ENCODE measurements at places on chromosomes 7 and 10.

DNA sequence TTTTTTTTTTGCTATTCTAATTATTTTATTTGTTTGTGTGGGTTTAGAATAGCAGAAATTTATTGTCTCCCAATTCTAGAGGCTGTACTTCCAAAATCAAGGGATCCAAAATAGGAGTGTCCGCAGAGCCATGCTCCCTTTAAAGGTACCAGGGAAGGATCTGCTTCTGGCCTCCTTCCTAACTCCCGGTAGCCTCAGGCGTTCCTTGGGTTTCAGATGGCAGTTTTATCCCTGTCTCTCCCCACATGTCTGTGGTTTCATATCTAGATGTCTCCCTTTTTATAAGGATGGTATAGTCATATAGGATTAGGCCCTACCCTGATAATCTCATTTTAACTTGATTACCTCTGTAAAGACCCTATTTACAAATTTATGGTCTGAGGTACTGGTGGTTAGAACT is 48.4 kb downstream of the BMPR1A start:
- no peak for DNase-seq

DNA sequence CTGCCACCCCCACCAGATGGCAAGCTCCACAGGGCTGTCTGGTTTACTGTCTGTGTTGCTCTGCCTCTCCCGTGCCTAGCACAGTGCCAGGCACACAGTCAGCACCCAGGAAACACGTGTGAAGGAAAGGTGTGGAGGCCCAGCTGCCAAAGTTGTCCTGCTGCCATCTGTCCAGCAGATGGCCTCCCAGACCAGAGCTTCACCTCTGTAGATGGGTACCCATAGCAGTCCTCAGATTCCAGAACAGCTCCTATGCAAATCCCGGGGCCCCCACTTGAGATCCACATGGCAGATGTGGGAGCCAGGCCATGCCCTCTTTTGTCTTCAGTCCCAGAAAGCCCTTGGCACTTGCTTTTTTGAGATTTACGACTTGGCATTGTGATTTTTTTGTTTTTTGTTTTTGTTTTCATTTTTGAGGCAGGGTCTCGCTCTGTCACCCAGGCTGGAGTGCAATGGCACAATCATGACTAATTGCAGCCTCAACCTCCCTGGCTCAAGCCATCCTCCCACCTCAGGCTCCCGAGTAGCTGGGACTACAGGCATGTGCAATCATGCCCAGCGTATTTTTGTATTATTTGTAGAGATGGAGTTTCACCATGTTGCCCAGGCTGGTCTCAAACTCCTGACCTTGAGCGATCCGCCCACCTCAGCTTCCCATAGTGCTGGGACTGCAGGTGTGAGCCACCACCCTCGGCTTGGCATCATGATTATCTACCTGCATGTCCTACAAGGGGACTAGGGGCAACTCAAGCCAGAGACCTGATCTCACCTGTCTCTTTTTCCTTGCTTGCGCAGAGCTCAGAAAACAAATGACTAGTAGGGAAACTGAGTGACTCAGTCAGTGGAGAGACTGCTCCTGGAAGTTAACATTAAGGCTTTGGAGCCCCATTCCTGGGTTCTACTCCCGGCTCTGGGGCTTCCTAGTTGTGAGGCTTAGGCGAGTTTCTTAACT is 16.9 kb upstream of the PALD1 start:
- DNase-seq, result peak; percentile 71

GRCh38 chr10:6297951-6298381 is 95.2 kb downstream of the PFKFB3 start:
- no peak for DNase-seq

DNA sequence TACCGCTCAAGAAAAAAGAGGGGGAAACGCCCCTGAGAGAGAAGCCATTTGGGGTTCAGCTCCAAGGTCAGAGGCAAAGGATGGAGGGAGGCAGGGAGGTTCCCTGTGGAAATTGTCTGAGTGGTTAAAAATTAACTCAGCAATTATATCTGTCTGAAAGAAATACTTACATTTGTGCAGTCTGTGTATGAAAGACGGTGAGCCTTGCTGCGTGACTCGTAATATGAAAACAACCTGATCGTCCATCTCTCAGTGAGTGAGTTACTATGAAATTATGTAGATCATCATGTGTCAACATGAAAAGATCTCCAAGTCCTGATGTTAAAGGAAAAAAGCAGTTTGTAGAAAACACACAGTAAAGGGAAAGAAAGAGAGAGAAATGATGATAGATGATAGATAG is 67.2 kb upstream of the FAM204A start:
- no peak for DNase-seq

GRCh38 chr7:155802291-155802690 is 10.0 kb downstream of the SHH start:
- DNase-seq, result no peak

GRCh38 chr10:77801474-77802161 is 124.9 kb downstream of the DLG5 start:
- DNase-seq, result no peak

GRCh38 chr7:37290731-37291130 is 157.9 kb downstream of the ELMO1 start:
- no peak for DNase-seq

- peak; percentile 38 for DNase-seq
These were observed 96.9 kb downstream of the SORBS1 start for GRCh38 chr10:95464280-95464679.

DNA sequence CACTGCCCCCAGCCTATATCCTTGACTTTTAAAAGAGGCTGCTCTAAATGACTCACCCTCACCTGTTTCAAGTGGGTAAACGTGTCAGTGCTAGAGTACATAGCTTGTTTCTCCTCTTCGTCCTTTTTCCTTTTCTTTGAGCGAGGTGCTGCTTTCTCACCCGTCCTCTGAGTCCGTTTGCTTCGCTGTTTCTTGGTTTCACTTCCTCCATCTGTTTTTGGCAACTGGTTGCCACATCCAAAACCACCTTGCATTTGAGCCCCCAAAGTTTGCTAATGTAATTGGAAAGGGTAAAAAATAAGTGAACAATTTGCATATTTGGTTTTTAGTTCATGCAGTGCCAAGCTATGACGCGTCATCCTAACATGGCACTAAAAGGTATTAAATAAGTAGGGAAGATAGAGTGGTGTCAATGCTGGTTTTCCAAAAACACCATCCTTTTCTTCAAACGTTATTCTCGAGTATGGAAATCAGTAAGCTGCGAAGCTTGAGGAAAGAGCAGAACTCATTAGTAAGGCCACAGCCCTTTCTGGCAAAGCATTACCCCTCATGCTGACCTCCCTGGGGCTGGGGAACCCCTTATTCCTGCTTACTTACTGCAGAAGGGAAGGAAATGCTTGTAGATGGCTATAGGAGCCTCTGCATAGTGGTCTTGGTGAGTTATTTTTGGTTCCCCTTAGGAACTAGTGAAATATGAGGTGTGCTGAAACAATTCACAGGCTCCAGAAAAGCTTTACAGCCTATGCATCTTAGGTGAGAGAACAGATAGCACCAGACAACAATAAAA is 133.5 kb downstream of the GALNT11 start:
- no peak for DNase-seq

GRCh38 chr7:18265611-18266281 is 229.8 kb upstream of the HDAC9 start:
- DNase-seq, result no peak

DNA sequence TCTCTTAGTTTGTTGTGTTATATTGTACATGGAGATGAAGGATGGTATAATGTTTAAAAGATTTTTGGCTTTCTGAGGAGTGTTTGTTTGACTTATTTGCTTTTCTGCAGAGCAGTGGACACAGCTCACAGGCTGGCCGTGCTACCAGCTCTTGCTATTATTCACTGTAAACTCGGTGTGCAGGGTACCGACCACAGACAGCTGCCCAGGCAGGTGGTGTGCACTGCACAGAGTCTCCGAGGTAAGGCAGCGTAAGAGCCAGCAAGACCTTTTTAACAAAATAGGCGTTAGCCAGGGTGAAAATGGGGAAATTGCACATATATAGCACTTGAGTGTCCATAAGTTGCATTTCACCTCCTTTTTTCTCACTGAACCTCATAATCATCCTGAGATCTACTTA is 438.0 kb downstream of the CNTNAP2 start:
- no peak for DNase-seq

DNA sequence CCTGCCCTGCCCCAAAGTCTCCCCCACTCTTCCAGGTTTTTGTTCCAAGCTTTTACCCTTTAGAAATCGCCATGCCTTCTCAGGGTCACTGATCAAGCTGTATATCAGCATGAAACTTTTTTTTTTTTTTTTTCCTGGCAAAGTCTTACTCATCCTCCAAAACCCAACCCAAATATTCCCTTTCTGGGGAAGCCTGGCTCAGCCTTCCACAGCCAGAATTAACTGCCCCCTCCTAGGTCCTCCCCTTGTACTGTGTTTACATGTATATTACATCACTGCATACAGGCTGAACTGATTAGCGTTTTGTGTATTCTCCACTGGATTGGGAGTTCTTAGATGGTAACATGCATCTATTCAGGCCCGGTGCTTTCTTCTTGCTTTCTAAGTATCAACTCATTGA is 4.6 kb upstream of the NOBOX start:
- DNase-seq, result peak; percentile 34

- DNase-seq, result peak; percentile 99
These were observed 17.6 kb upstream of the FLNC start for GRCh38 chr7:128812514-128813168.

DNA sequence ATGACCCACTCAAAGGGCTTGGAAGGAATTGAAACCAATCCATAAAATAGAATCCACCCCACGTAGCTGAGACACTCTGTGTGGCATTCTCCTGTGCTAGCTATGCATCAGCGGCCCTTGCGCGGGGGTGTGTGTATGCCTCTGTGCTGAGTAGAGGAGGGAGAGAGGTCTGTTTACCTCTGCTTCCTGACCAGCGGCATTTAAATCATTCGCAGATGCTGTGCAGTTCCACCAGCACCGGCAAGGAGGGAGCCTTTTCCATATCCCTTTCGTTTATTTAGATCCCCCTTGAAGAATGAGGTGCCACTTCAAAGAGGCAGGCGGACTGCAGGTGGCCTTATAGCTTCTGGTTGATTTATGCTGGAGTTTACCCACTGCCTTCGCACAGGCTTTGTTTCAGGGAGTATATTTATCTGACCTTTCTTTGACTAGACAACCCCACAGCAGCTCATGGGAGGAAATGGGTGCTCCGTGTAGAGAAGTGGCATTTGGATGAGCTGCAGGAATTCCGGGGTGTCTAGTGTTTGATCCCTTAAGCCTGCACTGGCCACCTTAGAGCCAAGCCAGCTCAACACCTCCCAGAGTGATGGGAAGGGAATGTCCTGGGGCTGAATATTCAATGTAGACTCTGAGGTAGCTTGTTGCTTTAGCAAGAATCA is 11.4 kb downstream of the C10orf53 start:
- DNase-seq, result peak; percentile 41

DNA sequence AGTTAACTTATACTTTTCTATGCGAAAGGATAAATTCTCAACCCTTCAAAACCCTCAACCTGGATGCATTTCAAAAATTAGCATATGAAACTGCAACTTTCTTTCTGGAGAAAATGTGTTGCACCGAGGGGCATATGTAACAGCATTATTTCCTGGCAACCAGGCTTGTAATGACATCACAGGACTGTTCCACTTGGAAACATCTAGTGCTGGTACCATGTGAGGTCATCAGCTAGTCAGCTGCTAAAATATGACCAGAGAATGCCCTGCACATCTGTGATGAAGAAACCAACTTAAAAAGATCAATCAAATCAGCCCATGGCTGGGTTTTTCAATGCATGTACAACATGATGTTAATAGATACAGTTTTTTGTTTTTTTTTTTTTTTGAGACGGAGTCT is 40.0 kb downstream of the FGFR2 start:
- no peak for DNase-seq

DNA sequence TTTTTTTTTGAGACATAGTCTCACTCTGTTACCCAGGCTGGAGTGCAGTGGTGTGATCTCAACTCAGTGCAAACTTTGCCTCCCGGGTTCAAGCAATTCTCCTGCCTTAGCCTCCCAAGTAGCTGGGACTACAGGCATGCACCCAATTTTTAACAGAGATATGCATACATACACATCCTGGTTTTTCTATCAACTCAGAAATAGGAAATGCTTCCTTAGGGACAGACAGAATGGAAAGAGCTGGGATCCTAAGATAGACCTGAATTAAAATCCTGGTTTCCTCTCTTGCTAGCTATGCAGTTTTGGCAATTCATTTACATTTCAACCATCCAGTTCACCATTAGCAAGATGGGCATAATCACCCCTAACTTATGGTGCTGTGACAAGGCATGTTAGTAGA is 347.5 kb downstream of the GPAM start:
- DNase-seq, result no peak

DNA sequence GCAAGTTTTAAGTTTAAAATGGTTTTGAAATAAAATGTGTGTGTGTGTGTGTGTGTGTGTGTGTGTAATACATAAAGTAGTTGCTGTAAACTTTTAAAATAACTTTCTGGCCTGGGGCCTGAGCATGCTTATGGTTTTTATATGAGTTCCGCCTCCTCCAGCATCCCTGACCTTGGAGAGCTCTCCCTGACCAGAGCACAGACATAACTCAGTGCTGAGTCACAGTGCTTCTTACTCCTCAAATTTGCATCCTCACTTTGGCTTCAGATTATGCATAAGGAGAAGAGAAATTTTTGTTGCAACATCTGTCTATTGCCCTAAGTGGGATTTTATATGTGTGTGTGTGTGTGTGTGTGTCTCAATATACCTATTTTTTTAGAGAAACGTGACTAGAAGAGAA is 200.8 kb downstream of the ELMO1 start:
- DNase-seq, result no peak

DNA sequence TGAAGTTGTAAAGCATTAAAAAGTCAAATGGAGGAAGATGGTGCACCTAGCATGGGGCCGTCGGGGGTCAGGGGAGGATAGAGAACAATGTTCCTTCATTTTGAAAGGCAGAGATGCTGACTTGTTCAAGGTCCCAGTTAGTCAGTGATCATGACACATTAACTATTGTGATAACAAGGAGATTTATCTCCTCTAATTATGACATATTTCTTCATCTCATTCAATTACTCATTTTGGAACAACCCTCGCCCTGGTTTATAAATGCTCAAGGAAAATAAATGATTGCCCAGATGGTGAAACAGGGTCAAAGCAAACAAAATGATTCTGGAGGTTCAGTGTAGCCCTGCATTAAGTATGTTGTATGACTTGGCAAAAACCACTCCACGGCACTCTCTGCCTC is 106.2 kb downstream of the ITIH5 start:
- DNase-seq, result no peak

DNA sequence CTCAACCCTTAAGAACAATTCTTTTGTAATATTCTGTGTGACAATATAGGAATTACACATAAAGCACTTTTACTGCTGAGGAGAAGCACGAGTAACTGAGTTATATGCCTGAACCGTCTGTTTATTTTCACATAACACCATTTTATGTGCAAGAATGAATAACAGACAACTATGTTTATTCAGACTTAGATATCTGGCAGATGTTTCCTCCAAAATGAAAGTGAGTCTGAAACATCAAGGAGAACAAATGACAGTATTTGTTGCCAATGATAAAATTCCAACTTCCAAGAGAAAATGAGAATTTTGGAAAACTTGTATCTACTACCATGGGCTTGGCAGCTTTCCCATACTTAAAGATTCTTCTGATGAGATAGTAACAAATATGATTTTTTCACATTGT is 51.4 kb downstream of the DNMBP start:
- DNase-seq, result no peak

- no peak for DNase-seq
These were observed 614.2 kb upstream of the ADARB2 start for GRCh38 chr10:2351566-2351965.

- DNase-seq, result peak; percentile 75
These were observed 68.9 kb upstream of the AQP1 start for GRCh38 chr7:30842542-30843451.

GRCh38 chr10:92213049-92213448 is 77.8 kb downstream of the CPEB3 start:
- DNase-seq, result no peak

GRCh38 chr10:90751107-90751997 is 106.5 kb downstream of the HTR7 start:
- DNase-seq, result peak; percentile 34
